ENCODE measurements at places on chromosomes 2 and 18.

- peak; percentile 4 for DNase-seq
Measured at GRCh38 chr2:142165790-142166189, 35.0 kb upstream of the LRP1B start.

DNA sequence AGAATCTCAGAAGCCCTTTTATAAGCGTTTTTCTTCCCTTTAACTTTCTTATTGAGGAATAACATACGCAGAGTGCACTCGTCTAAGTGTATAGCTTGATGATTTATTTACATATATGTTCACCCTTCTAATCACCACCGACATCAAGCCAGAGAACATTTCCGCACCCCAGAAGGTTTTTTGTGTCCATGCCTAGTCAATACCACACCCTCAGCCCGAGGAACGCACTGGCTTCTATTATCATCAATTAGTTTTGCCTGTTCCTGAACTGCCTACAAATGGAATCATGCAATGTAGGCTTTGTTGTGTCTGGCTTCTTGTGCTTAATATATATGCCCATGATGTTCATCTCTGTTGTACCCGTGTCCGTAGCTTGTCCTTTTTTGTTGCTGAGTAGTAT is 27.7 kb downstream of the SDC1 start:
- no peak for DNase-seq

DNA sequence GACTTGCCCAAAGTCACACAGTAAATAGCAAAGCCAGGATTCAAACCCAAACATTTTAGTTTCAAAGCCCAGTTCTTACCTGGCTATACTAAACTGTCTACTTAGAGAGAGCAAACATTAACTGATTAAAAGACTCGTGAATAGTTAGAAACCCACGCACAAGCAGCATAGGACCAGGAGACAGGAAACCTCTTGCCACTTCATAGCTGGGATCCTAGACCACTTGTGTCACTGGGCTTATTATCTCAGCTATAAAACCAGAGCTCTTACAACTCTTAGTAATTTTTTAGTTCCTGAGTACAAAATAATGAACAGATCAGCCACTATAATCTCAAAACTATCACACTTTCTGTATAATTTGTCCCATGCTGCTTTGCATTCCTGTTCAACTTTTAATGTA is 2.4 kb upstream of the AAK1 start:
- DNase-seq = no peak

- DNase-seq = no peak
Measured at GRCh38 chr2:54595999-54596902, 127.2 kb upstream of the EML6 start.

- no peak for DNase-seq
Measured at GRCh38 chr2:27152796-27153464, 4.1 kb downstream of the TCF23 start.

GRCh38 chr2:206442833-206443734 is at the start of gene ADAM23:
Gene ADAM23, plus strand, starts transcription at chr2:206443532. Its CDS starts 335 bp downstream, at chr2:206443867.
- DNase-seq = peak; percentile 88

DNA sequence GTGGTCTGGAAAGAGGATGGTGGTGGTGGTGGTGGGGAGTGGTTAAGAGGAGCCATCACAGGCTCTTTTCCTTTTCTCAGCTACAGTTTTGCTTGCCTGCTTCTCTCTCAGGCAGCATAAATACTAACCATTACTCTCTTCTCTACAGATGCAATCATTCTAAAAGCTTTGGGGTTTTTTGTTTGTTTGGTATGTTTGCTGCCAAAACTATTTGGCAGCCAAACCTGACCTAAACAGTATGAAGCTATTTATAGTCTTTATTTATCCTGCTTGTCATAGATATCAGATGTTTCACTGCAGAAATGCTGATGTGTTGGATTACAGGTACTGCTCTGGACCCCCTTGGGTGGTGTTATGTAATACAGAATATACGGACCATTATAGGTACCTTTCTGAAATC is 15.3 kb downstream of the SIX3 start:
- DNase-seq = no peak

DNA sequence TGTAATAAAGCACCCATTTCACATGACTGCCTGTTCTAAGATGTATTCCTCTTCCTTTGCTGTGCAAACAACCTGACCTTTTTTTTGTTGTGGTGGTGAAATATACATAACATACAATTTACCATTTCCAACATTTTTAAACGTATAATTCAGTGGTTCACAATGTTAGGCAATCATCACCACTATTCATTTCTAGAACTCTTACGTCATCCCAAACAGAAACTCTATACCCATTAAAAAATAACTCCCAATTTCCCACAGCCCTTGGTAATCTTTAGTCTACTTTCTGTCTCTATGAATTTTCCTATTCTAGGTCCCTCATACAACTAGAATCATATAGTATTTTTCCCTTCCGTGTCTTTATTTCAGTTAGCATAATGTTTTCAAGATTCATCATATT is 36.7 kb downstream of the RND3 start:
- DNase-seq = no peak

DNA sequence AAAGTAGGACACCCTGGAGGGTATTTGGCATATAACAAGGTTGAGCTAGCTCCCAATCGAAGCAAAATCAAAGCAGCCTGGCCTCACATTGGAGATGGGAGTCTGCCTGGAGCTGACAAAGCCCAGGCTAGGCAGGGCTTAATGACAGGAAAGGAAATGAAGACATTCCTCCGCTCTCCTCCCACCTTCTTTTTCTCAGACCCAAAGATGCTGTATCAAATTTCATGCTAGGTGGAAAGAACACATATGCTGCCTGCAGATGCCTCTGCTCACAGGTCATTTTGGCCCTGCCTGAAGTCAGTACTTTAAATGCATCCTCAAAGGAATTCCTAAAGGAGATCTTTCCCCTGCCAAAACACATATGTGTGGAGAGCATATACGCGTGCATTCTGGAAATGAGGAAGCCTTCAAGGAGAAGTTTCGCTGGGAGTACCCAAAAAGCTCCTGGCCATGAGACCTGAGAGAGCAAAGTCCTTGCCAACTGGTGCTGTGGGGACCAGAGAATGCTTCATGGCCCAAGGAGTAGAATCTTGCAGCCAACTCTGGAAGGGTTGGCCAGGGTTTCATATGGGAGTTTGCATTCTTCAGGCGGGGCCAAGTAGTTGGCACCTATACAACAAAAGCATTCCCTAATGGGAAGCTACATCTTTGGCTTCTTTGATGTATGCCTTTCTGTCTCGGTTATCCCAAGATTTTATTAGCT is 88.0 kb downstream of the AQP4 start:
- no peak for DNase-seq

- DNase-seq = no peak
Measured at GRCh38 chr18:25038261-25038660, 313.7 kb downstream of the ZNF521 start.

GRCh38 chr2:127680706-127681287 is 5.5 kb upstream of the LIMS2 start:
- DNase-seq = no peak

DNA sequence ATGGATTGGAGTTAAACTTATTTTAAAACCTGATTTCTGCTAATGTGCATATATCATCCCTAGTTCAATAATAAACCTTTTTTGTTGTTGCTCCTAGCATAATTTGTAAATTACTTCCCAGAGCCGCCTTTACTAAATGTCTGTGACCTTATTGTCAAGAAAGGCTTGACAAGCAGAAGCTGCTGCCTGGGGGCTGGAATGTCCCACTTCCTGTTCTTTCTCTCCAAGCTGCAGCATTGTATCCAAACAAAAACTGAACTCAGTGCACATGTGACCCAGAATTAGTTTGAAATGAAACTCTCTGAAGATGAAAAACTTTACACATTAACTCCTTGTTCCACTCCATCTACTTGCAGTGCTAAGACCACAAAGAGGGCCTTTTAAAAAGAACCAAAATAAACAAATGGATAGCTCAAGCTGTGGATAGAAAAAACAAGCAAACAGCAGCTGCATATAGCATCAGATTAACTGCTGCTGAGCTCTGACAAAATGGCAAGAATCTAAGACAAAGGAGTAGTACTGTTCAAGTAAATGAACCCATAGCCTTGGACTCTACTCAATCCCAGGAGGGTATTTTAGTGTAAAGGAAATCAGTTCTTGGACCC is 99.8 kb upstream of the NEUROD1 start:
- no peak for DNase-seq

GRCh38 chr18:29660777-29661176 is 1381.8 kb downstream of the DSC3 start:
- no peak for DNase-seq

- no peak for DNase-seq
Measured at GRCh38 chr2:217953531-217953932, 49.3 kb downstream of the TNS1 start.

DNA sequence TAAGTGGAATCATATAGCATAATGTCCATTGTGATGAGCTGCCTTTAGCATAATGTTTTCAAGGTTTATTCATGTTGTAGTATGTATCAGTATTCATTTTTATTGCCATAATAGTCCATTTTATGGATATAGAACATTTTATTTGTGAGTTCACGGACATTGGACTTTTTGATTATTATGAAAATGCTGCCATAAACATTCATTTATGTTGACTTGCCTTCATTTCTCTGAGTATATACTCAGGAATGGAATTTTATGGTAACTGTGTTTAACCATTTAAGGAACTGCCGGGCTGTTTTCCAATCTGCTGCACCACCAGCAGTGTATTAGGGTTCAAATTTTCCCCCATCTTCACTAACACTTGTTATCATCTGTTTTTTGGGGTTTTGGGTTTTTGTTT is 12.2 kb downstream of the CREB1 start:
- DNase-seq = no peak
